ENCODE measurements at places on chromosomes 1 and 21.

- peak; percentile 100 for DNase-seq
These were observed 246.1 kb upstream of the DUSP10 start for GRCh38 chr1:221987860-221988520.

- no peak for DNase-seq
These were observed 142.8 kb upstream of the COA6 start for GRCh38 chr1:234230414-234230862.

- DNase-seq: no peak
These were observed 144.1 kb upstream of the IGSF21 start for GRCh38 chr1:17963513-17963912.

GRCh38 chr1:54081306-54082270 is 28.2 kb downstream of the TCEANC2 start:
- peak; percentile 66 for DNase-seq

GRCh38 chr21:38908537-38908936 is 102.8 kb downstream of the ETS2 start:
- no peak for DNase-seq

DNA sequence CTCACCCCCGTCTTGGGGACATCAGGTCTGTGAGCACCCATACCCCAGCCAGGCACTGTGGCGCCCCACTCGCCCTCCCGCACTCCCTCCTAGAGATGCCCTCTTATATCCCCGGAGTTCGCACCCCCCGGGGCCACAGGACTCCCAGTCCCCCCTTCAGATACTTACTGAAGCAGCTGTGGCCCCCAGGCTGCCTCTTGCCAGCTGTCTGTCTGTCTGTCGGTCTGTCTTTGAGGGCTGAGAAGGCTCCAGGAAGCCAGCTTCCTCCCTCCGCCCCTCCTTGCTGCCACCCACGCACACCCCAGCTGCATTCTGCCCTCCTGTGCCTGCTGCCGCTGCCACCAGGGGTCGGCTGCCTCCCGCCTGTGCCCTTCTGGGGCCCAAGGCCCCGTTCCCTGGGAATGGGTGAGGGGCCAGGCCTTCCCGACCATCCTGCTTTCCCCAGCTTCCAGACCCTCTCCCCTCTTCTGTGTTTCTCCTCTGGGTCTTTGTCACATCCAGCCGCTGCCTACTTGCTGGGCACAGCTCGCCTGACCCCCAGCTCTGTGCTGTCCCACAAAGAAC is at the start of gene PTPN7:
TSS of gene PTPN7 (minus strand) at position 226 of the 564 bp plus-strand sequence. CDS start 1,200 bp downstream, outside the sequence.
- DNase-seq: no peak

GRCh38 chr1:228333739-228334115 is 72.9 kb downstream of the TRIM11 start:
- no peak for DNase-seq

DNA sequence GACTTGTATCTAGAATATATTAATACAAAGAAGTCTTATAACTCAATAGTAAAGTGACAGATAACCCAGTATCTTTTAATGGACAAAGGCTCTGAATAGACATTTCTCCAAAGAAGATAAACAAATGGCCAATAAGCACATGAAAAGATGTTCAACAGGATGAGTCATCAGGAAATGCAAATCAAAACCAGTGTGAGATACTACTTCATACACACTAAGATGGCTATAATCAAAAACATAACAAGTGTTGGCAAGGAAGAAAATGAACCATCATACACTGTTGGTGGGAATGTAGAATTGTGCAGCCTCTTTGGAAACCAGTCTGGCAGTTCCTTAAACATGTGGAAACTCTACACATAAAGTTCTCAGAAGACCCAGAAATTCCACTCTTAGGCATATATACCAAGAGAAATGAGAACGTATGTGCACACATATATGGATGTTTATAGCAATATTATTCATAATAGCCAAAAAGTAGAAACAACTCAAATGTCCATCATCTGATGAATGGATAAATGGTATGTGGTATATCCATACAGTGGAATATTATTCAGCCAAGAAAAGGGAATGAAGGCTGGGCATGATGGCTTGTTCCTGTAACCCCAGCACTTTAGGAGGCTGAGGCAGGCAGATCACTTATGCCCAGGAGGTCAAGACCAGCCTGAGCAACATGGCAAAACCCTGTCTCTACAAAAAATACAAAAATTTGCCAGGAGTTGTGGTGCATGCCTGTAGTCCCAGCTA is 9.9 kb upstream of the MPL start:
- no peak for DNase-seq

DNA sequence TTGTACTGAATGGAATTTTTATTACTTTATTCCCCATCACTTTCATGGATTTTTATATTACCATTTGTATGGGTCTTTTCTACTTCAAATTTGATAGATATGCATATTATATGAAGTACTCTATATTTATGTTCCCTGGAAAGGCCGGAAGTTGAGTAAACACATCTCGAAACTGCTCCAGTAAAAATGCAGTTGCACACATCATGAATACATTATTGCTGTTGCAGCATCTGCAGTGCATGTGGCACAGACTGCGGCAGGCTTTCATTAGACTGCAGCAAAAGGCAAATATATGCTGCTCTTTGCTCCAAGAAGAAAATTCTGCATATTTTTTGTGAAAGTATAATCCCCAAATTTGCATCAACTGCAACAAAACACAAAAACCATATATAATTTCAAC is 48.7 kb upstream of the LRRC7 start:
- no peak for DNase-seq

DNA sequence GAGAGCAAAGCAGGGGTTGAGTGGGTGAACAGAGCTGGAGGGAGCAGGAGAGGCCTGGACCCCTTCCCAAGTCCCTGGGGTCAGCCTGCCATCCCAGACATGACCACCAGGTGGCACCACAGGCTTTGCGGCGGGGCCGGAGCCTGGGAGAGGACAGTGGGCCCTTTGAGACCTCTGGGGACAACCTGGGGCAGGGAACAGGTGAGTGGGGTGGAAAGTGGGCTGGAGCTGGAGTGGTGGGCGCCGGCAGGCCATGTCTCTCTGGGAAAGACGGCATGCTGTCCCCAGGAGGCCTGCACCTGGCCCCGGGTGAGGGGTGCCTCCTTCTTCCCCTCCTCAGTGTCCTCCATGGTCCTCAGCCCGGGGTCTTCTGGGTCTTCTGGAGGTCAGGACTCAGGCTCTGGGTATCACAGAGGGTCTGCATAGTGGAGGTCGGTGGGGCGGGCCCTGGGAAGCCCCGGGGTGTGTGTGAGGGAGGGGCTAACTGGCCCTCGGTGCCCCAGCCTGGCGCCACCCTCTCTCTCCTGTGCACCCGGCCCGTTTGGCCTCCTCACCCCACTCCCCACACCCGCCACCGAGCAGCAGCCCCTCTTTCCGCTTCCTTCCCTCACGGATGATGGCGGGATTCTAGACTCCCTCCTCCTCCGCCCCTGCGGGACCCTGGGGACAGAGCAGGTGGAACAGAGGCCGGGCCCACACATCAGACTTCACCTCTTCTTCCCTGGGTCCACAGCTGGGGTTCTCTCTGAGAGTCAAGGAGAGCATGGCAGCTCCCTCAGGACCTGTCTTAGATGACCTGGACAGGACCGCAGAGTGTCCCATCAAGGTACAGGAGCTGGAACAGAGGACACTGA is 28.5 kb upstream of the PKP1 start:
- DNase-seq: no peak

- DNase-seq: no peak
These were observed 23.8 kb downstream of the C21orf91 start for GRCh38 chr21:17795146-17796036.

- DNase-seq: peak; percentile 90
These were observed 24.1 kb downstream of the GPR3 start for GRCh38 chr1:27416387-27417111.

DNA sequence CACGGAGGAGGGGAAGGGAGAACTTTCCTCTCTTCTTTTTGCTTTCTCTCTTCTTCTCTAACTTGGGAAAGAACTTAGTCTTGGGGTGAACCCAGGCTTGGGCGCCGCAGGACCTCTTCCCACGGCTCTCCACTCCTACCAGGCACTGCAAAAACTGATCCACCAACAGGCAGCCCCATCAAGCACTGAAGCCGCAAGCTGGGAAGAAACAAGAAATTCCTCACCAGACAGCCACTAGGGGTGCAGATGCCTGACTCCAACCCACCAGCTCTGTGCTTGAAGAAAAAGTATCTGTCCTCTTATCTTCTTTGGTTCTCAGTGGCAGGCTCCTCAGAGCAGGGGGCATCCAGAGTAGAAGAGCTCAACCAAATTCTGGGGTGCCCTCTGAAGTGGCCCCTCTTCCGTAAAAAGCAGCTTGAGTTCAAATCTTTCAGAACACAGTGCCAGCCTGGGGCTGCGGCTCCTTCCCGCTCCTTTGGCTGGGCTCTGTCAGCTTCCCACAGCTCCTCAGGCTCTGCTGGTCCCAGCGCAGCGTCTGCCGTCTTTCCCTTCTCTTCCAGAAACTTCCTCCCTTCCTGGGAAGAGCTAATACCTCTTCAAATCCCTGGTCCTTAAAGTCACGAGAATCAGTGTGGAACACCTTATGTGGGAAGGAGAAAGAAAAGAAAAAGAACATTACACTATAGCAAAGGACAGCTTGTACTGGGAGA is 2.4 kb downstream of the SLC41A1 start:
- DNase-seq: peak; percentile 9

GRCh38 chr1:222224636-222225315 is 323.1 kb downstream of the HHIPL2 start:
- peak; percentile 33 for DNase-seq

DNA sequence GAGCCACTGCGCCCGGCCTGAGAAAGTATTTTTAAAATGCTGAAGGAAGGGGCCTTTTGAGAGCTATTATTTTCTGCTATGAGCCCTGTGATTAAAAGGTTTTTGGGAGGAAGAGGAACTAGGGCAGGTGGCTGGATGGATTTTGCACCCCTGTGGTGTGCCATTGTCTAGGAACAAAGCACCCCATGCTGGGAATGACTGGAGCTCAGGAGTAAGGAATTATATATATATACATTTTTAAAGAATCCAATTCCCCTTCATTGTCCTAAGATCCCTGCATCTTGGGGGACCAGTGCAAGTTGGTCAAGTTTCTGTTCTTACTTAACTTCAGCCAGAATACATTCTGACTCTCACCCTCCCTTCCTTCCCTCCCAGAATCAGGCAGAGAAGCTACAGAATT is 91.6 kb downstream of the ZNF648 start:
- DNase-seq: no peak

GRCh38 chr1:78054559-78054958 is 8.8 kb downstream of the GIPC2 start:
- peak; percentile 83 for DNase-seq

- no peak for DNase-seq
These were observed 246.3 kb downstream of the HHIPL2 start for GRCh38 chr1:222301652-222302051.

DNA sequence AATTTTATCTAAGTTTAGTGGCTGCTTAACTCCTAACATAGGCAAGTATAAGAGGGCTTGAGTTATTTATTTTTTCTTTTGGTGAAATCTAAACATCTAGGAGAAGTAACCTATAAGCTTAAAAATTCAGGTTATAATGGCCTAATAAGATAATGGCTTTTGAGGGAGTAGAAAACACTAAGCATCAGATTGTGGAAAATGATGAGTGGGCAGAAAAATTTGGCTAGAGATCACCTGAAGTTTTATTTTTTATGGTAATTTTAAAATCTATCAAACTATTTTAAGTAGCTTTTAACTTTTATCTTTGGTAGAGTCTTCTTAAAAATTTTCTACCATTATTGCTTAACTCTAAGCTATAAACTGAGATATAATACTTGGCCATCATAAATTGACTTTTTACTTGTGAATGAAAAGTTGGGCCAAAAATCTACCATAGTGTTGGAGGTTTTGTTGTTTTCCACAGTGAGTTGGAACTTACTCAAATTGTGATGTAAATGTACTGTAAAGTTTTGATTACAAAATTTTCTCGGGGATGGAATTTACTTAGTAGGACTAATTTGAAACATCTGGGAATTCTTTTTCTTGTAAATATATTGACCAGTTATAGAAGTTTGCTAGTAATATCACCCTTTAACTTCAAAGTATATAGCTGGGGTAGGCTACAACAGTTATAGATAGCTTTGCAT is 63.9 kb downstream of the USP25 start:
- DNase-seq: no peak

- DNase-seq: no peak
These were observed 10.9 kb upstream of the TTC22 start for GRCh38 chr1:54811739-54812655.

DNA sequence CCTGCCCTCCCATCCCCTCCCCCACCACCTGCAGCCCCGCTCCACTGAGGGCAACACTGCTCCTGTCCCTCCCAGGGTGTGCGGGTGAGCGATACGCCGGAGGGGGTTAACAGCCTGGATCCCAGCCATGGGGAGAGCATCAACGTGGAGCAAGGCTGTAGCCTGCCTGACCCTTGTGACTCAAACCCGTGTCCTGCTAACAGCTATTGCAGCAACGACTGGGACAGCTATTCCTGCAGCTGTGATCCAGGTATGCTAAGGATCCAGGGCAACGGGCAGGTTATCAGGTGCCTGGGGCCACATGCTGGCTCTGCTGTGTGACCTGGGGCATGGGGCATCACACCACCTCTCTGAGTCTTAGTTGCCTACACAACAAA is 15.0 kb downstream of the CELSR2 start:
- DNase-seq: no peak

GRCh38 chr1:226195144-226195543 is 8.6 kb upstream of the ACBD3 start:
- DNase-seq: no peak

GRCh38 chr1:62912028-62912638 is 128.2 kb downstream of the ATG4C start:
- DNase-seq: peak; percentile 22

DNA sequence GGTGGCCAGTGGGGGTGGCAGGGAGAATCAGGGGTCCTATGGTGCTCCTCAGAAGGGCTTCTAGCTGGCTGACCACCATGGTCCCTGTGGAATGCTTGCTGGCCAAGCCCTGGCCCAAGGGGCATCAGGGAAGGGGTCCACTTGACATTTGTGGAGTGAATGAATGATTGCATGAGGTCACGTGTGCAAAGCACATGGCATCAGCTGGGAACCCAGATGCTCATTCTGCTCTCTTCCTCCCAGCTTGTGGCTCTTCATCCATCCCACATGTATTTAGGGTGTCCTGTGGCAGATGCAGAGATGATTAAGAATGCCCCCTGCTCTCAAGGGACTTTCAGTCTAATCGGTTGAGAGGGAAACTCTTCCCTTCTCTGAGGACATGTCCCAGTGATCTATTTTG is 27.1 kb upstream of the PADI4 start:
- no peak for DNase-seq

GRCh38 chr1:41404308-41404761 is 43.1 kb downstream of the FOXO6 start:
- DNase-seq: peak; percentile 87

- no peak for DNase-seq
These were observed 16.0 kb downstream of the RRP1 start for GRCh38 chr21:43805275-43805800.

GRCh38 chr1:4086921-4087320 is 186.8 kb upstream of the C1orf174 start:
- no peak for DNase-seq

DNA sequence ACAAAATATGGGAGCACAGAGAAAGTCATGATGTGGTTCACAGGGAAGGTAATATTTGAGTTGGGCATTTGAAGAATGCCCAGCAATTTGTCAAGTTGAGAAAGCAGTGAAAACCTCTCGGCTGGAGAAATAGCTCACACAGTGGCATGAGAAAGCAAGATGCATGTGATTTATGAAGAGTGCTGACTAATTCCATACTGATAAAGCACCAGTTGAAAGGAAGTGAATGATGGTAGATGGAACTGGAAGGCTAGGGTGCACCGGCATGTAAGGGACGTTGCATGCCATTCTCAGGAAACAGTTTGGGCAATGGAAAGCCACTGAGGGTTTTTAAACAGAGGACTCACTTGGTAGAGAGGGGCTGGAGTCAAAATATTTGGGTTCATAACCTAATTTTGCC is 53.5 kb upstream of the MTF2 start:
- no peak for DNase-seq

GRCh38 chr21:42925114-42925926 is at the start of gene ERVH48-1:
Gene ERVH48-1, minus strand, starts transcription at chr21:42925630. Its CDS starts 6,624 bp downstream, at chr21:42919006.
- no peak for DNase-seq
